ENCODE measurements at places on chromosomes 7 and 10.

- no peak for DNase-seq
These were observed 61.0 kb downstream of the FAS start for GRCh38 chr10:89051593-89051992.

GRCh38 chr7:8442814-8443304 is 9.4 kb downstream of the NXPH1 start:
- DNase-seq = no peak

- no peak for DNase-seq
These were observed 377.2 kb downstream of the PARD3 start for GRCh38 chr10:34437906-34438305.

DNA sequence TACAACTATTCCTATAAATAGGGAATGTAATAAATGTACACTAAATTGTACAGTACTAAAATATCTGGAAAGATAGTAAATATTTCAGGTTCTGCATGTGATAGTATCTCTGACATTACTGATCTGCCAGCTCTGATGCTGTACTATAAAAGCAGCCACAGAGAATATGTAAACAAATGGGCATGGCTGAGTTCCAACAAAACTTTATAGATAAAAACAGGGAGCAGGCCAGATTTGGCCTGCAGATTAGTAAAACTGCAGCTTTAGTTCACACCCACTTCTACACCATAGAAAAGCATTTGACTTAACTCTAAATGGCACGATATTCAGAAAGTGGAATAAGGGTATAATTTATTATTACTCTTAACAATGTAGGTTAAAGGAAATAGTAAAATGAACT is 18.8 kb upstream of the TLL2 start:
- DNase-seq = no peak

DNA sequence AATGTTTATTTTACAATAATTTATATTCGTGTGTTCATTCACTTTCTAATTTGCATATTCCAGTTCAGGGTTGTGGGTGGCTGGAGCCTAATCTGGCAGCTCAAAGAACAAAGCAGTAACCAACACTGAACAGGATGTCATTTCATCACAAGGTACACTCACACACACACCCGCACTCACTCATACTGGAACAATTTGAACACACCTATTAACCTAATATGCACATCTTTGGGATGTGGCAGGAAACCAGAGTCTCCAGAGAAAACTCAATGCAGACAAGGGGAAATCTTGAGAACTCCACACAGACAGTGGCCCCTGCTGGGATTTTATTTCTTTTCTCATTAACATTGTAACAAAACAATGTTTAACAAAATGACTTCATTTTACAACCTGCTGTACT is 97.4 kb downstream of the TWIST1 start:
- DNase-seq = no peak

DNA sequence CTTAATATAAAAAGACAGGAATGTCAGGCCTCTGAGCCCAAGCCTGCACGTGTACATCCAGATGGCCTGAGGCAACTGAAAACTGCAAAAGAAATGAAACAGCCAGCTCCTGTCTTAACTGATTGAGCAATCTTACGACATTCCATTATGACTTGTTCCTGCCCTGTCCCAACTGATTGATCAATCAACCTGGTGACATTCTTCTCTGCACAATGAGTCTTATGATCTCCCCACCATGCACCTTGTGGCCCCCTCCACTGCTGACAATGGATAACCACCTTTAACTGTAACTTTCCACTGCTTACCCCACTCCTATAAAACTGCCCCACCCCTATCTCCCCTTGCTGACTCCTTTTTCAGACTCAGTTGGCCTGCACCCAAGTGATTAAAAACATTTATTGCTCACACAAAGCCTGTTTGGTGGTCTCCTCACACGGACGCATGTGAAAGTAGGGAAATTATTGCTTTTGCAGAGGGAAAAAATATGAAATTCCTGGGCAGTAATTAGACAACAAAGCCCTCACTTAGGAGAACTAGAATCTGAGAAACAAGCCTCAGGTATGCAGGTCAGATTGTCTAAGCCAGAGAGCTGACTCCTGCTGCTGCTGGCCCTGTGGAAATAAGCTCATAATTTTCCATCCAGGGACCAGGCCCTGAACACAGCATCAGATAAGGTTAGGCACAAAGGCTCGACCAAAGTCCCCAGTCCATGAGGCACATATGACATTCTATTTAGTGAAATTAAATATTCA is 5.3 kb downstream of the CYP3A7 start:
- DNase-seq = no peak

DNA sequence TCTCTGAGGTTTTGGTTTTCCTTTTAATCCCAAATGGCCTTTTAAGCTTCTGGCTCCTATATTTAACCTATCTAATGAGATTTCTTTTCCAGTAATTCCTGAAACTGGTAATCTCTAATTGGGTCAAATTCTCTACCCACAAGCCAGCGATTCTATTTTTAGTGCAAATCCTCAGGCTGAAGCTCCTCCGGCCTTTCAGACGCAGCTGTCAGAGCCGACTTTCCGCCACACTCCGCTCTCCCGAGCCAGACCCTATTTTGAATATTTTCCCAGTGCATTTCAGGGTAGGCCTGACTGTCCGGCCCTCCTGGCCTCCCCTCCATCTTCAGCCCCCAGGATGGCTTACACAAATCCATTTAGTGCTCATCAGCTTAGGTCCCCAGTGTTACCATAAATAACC is 9.7 kb upstream of the ADCY1 start:
- DNase-seq = no peak

DNA sequence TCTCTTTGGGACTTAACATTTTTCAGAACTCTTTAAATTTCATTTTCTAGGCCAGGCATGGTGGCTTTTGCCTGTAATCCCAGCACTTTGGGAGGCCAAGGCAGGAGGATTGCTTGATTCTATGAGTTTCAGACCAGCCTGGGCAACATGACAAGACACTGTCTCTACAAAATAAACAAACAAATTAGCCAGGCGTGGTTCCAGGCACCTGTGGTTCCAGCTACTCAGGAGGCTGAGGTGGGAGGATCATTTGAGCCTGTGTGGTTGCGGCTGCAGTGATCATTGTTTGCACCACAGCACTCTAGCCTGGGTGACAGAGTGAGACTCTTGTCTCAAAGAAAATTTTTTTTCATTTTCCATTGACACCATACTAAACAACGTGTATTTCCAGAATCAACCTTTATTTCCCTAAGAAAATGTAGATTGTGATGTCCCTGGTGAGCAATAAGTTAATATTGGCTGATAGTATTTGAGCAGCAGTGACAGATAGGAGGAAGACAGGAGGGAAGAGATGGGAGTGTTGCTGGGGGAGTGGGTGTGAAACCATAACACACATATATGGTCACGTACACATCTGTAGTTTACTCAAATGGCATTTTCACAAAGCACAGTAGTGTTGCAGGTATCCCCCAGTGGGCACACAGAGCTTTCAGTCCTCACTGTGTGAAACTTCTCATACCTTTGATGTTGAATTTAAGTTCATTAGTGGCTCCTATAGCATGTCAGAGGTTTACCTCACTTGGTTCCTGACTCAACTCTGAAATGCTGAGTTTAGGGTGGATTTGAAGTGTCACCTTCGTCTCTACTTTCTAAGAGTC is 205.6 kb downstream of the AUTS2 start:
- DNase-seq = no peak

DNA sequence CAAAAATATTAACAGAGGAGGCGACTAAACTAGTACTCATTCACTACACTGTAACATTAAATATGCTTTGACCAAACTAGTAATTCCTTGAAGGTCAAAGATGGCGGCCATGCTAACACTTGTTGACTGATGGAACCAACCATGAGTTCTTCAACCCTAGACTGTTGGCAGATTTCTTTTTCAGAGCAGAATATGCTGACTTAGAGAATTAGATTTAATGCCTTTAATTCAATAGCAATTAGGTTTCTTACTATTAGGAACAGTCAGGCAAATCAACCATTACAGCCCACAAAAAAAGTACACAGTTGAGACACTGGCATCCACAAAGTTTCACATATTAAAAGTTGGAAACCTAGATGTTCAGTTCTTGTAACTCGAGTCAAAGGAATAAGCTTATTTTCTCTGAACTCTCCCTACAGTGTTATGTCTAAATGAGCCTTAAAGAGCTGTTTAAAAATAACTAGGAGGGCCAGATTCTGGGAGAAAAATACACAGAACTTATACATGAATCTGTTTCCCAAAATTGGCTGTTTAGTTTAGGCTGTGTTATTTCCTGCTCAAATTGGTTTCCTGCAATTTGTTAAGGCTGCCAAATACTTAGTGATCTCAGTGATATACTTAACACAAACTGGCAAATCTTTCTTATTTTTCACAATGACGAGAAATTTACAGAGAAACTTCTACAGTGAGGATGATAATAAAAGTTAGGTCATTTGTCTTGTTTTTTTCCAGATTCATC is 17.6 kb downstream of the CHCHD3 start:
- DNase-seq = no peak

DNA sequence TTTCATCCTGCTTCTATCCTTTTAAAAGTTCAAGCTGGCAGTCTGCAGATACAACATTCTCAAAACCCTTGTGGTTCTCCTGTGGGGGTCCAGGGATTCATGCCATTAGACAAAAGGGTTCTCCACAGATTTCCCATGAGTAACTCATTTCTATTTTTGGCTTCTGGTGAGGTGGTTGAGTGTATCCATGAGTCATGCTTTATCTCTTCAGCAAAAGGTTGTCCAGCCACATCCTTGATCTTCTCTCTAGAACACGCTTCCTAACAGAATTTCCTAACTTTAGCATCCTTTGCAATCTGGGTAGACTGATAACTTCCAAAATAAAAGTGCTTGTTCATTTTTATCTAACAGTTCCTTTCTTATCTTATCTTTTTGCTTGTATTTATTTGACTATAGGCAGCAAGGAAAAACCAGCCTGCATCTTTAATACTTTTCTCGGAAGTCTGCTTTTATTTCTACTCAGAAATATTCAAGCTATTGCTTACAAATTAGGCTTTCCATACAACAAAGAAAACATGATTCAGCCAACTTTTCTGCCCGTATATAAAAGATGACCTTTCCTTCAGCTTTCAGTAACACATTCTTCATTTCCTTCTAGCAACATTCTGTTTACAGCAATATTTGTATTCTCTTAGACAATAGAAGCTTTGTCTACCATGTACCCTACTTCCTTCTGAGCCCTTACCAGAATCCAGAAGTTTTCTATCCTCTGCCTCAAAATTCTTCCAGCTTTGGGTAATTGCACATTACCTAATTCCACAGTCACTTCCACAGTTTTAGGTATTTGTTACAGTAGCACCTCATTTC is 79.3 kb upstream of the IL6 start:
- DNase-seq = no peak

GRCh38 chr7:96126382-96126781 is 195.5 kb downstream of the SLC25A13 start:
- DNase-seq = no peak

GRCh38 chr10:116810895-116811294 is 38.4 kb upstream of the ENO4 start:
- DNase-seq = no peak

DNA sequence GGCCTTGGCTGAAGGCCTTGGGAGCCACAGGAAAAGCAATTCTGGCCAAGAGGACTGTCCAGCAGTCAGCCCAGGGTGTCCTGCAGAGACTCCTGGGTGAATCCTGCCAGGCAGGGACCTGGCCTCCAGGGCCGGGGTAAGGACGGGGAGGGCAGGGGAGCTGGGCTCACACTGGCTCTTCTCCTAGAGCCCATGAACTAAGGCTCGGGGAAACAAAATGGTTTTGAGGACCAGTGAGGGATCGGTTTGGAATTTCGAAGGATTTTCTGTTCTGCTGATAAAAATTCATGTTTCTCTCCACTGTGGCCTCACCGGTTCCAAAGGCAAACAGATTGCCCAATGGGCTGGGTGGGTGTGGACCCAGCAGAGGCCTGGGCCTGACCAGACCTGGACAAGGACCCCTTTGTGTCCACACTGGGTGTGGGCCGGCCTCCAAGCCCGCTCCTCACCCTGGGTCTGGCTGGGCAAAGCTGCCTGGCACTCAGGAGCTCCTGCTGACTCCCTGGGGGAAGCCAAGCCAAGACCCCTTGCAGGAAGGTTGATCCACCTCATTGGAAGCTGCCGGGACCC is 27.3 kb downstream of the FAM20C start:
- DNase-seq = no peak

GRCh38 chr7:38222481-38223096 is 44.5 kb downstream of the STARD3NL start:
- DNase-seq = peak; percentile 31

GRCh38 chr7:2701832-2702593 is 14.0 kb downstream of the AMZ1 start:
- no peak for DNase-seq

- DNase-seq = no peak
These were observed 312.4 kb downstream of the CACNA2D1 start for GRCh38 chr7:82131215-82131614.

- no peak for DNase-seq
These were observed 212.3 kb downstream of the DKK1 start for GRCh38 chr10:52526251-52526823.

GRCh38 chr7:11833431-11833830 is 1.4 kb upstream of the THSD7A start:
- peak; percentile 38 for DNase-seq

- DNase-seq = no peak
These were observed 455.7 kb downstream of the DNAJB6 start for GRCh38 chr7:157792241-157793086.

DNA sequence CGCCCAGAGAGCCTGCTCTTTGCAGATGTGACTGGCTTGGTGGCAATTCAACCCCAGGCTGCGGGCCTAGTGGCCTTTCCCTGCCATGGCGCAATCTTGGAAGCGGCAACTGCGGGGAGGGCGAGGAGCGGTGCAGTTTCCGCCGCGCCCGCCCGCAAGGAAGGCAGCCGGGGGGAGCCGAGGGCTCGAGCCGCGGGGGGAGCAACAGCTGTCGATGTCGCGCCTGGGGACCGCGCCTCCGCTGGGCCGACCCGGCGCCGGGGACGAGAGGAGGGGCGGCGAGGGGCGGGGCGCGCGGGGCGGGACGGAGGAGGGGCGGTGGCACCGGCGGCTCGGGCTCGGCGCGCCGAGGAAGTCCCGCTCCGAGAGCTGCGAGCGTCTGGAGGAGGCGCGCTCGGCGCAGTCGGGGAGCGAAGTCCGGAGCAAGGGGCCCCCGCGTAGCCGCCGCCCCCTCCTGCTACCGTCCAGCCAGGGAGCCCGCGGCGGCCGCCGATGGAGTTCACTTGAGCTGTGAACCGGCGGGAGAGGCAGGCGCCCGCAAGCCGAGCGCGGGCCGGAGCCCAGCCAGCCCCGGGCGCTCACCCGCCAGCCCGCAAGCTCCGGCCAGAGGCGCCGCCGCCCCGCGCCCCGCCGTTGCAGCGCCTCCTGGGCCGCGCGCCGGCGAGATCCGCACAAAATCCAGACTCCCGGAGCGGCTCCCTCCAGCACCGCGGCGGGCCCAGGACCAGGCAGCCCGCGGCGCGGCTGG is 438.1 kb upstream of the GALNT17 start:
- DNase-seq = peak; percentile 72

- DNase-seq = no peak
These were observed 78.4 kb upstream of the NEUROD6 start for GRCh38 chr7:31418928-31419327.

DNA sequence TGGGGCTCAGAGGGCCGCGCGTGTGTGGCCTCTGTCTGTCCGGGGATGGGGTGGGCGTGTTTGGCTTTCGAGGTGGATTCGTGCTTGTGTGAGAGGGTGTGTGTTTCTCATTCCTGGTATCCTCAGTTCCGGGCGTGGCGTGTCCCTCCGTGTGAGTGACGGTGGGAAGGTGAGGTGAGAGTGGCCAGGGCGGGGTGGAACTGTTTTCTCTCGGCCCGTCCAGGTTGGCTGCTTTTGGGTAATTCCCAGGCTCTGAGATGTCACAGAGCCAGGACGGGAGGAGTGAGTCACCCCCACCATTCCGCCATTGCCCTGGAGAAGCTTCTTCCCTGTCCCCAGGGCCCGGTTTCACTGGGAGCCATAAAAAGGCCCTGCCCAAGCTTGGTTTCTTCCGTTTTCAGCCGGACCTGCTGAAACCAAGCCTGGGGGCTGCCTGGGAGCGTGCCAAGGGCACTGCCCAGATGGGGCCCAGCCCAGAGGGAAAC is 21.3 kb upstream of the CLDN4 start:
- no peak for DNase-seq
